Aorta (tissue), 5 donors: ENCODE measurements at places on chromosomes 11 and 22. TPM values are rescaled to one million over a fixed set of nuclear protein-coding genes. Genes with fewer than 3 reads are reported as not detected.
A peak's percentile ranks its signal among the peaks of the same experiment; 100 is the strongest.

DNA sequence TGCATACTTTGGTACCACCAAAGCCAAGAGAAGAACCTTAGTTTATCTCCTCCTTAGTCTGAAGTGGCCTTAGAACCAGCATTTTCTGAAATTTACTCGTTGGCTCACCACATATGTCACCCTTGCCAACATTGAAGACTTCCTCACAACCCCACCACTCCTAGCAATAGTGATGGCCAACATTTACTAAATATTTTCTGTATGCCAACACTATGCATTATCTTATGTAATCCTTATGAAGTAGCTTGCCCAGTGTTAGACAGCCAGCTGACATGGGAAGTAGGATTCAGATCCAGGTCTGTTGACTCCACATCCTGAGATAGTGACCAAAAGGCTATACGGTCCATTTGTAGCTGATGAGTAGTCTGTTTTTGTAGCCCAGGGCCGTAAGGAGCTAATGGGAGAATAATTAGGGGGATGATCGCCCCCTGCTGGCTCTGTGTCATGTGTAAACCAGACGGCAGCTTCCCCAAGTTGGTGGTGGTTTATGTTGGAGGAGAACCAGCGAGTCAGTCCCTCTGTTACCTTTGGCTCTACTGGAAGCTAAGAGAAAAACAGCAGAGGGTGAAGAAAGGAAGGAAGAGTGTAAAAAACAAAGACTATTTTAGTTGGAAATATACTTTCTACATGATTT is 120.5 kb upstream of the RASSF10 start:
- H3K4me3 ChIP-seq: no peak overlapping the region
- H3K27me3 ChIP-seq: no peaks in the 10 kb centered on the region
- peak; percentile 91 for DNase-seq
- H3K36me3 ChIP-seq: no peaks in the 10 kb centered on the region
- H3K4me1 ChIP-seq: no peaks in the 10 kb centered on the region

The CEP126 gene
- 14.7 TPM for polyA plus RNA-seq

The C11orf86 gene
- polyA plus RNA-seq: 54.8 TPM

DNA sequence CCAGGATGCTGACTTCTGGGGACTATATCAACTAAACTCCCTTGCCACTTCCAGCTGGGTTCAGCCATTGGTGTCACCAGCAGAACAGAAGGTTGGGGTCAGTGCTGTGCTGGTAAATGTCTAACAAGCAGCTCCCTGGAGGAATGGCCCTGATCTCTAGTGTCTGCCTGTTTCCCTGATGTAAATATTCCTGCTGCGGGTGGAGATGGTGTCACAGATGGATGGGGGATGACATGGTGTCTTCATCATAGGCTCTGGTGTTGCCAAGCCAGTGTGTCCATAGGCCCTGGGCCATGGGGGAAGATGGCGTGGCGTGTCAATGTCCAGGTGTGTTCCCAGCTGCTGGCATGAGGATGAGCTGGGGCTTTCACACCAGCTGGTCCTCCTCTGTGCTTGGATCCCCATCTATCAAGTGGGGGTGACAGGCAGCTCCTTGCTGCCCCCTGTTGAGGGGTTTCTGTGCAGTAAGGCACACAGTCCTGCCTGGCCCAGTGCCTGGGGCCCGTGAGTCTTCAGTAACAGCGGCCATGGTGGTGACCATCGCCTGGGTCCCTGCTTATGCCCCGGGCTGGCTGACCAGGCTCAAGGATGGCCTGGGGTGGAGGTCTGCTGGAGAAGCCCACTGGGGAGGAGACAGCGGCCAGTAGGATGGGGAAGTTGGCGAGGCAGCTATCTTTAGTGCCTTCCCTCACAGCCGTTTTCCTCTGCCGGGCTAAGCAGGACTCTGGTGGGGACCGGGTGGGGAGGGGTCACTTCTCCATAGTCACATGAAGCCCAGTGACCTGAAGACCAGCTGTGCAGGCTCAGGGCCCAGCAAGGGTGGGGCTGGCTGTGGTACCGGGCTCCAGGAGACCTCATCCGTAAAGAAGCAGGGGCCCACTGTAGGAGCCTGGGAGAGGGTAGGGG is 12.7 kb downstream of the RPL3 start:
- no peaks in the 10 kb centered on the region for H3K36me3 ChIP-seq
- H3K4me1 ChIP-seq: no peaks in the 10 kb centered on the region
- H3K27me3 ChIP-seq: no peaks in the 10 kb centered on the region
- DNase-seq: peak; percentile 71

The SLC22A6 gene
- polyA plus RNA-seq: 0.25 TPM
